Activated CD4-positive, alpha-beta T cell treated with anti-CD3 and anti-CD28 coated beads for 1 hour (primary cell): ENCODE measurements at places on chromosomes 5 and 9.

DNA sequence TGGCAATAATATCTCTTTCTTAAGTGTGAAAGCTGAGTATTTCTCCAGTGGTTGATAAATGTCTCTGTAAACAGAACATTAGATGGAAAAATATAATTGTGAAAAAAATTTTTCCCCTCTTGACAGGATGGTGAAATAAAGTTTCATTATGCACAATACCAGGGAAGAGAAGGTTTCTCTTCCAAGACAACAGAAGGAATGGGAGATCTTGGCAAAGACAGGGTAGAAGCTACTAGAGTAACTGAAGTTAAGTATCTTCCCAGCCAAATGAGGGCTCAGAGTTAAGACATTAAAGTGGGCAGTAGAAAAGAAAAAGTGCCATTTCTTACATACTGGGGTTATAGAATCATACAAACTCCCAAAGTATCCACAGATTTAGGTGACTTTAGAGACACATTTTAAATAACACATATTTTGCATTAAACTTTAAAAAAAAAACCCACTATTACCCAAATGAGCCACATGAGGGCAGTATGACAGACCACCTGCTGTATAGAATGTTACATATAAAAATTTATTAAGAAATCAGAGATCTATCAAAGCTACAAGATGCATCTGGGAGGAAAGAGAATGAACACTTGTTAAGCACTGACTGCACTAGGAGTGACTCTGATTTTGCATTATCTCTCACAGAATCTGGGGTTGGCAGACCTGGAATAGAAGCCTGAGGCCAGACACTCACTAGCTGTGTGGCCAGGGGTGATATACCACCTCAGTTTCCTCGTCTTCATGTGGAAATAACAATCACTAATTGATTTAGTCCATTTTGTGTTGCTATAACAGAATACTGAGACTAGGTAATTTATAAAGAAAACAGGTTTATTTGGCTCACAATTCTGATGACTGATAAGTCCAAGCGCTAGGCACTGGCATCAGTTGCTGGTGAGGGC, 98.5 kb downstream of the ARSB start:
- no peak for DNase-seq

DNA sequence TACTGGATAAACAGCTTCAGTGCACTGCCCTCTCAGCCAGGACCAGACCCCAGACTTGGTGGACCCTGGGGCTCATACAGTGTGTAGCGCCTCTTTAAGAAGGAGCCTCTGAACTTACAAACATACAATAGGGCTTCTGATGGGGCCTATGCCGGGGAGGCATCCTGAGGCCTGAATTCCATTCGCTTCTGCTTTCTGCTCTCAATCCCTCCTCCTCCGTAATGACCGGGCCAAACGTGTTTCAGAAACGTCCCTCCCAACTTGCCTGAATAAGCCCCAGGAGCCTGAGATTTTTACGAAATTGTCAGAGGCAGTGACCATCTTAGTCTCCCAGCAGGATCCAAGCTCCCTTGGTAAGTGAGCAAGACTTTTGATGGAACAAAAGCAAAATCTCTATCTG, 128.1 kb upstream of the BOD1 start:
- DNase-seq = no peak

DNA sequence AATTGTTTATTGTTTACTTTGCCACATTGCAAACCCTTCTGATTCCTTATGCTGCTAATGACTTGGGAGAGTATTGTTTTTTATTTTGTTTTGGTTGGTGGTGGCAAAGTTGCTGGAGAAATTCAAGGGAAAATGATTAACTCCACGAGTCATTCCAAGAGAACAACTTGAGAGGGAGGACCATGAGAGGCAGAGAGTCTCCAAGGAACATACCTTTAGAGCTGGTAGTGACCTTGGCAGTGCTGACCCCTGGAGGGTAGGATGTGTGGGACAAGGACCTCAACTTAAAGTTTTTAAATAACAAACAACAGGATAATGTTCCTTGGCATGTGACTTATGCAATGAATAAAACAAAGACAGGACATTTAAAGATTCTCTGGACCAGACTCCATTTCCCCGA, 139.7 kb downstream of the LRRC70 start:
- DNase-seq = no peak

- DNase-seq = no peak
These were observed 744.6 kb downstream of the BRINP1 start for GRCh38 chr9:118624608-118625007.

- no peak for DNase-seq
These were observed 12.5 kb upstream of the ZDHHC11 start for GRCh38 chr5:863244-863805.

GRCh38 chr5:166346726-166347374, 1944.6 kb upstream of the WWC1 start:
- DNase-seq = no peak
